ENCODE measurements at places on chromosomes 16 and 17. TPM values are rescaled to one million over a fixed set of nuclear protein-coding genes. Genes with fewer than 3 reads are reported as not detected.

The KRTAP9-4 gene
- polyA plus RNA-seq = not detected

The TP53TG3 gene
- not detected for polyA plus RNA-seq

The SPN gene
- polyA plus RNA-seq = 0.09 TPM

The TMEM208 gene
- 39.2 TPM for polyA plus RNA-seq

The DNAAF8 gene
- polyA plus RNA-seq = 6.2 TPM

The AP2B1 gene
- polyA plus RNA-seq = 59.5 TPM

The THRA gene
- 111 TPM for polyA plus RNA-seq

The KRT25 gene
- polyA plus RNA-seq = 0.56 TPM

The ZNF646 gene
- polyA plus RNA-seq = 8.5 TPM

The KCNG4 gene
- polyA plus RNA-seq = not detected

The NFAT5 gene
- 11.5 TPM for polyA plus RNA-seq

The TBC1D3B gene
- 9.8 TPM for polyA plus RNA-seq

The ABCA10 gene
- polyA plus RNA-seq = 9.9 TPM

The TSPOAP1 gene
- polyA plus RNA-seq = 125 TPM

The SECTM1 gene
- polyA plus RNA-seq = not detected

The ELMO3 gene
- 2.2 TPM for polyA plus RNA-seq

The HOXB1 gene
- not detected for polyA plus RNA-seq

The SLFN14 gene
- polyA plus RNA-seq = not detected

The GTF3C1 gene
- 44.4 TPM for polyA plus RNA-seq

The KRTAP3-2 gene
- not detected for polyA plus RNA-seq

The FNDC8 gene
- polyA plus RNA-seq = not detected

The SLC16A13 gene
- polyA plus RNA-seq = not detected

The CX3CL1 gene
- 4.9 TPM for polyA plus RNA-seq

The PLK1 gene
- polyA plus RNA-seq = 0.21 TPM

The OR2C1 gene
- not detected for polyA plus RNA-seq

The ZSCAN10 gene
- polyA plus RNA-seq = not detected

The ULK2 gene
- 48.4 TPM for polyA plus RNA-seq

The ITGAD gene
- not detected for polyA plus RNA-seq

The EME1 gene
- 5.4 TPM for polyA plus RNA-seq

The GRIN2C gene
- polyA plus RNA-seq = 0.04 TPM

The GLIS2 gene
- 2.6 TPM for polyA plus RNA-seq

The EVPL gene
- polyA plus RNA-seq = not detected

The MYADML2 gene
- polyA plus RNA-seq = 1.1 TPM

The STH gene
- not detected for polyA plus RNA-seq

The C16orf96 gene
- 0.21 TPM for polyA plus RNA-seq

The PRR11 gene
- 0.22 TPM for polyA plus RNA-seq

The HYDIN gene
- polyA plus RNA-seq = 2.2 TPM

The ABCA6 gene
- polyA plus RNA-seq = 1.6 TPM

The PRR29 gene
- 3.8 TPM for polyA plus RNA-seq

The PCTP gene
- polyA plus RNA-seq = 3.9 TPM

The KRTAP17-1 gene
- polyA plus RNA-seq = not detected

The ATAD5 gene
- 5.3 TPM for polyA plus RNA-seq

The CCDC78 gene
- polyA plus RNA-seq = 8.8 TPM

The MAPT gene
- 101 TPM for polyA plus RNA-seq

The KRTAP3-1 gene
- polyA plus RNA-seq = not detected

The CDC6 gene
- polyA plus RNA-seq = 2.2 TPM

The CACNG3 gene
- polyA plus RNA-seq = not detected

The CES5A gene
- 0.62 TPM for polyA plus RNA-seq

The TPSD1 gene
- not detected for polyA plus RNA-seq

The ZPBP2 gene
- not detected for polyA plus RNA-seq

The NACA2 gene
- polyA plus RNA-seq = not detected

The KRT31 gene
- polyA plus RNA-seq = not detected

The TBX4 gene
- polyA plus RNA-seq = not detected

The PSMD12 gene
- polyA plus RNA-seq = 16.7 TPM

All from neural cell (in vitro differentiated cells).